Caco-2 (cell line): ENCODE measurements at places on chromosomes 3 and 15. TPM values are rescaled to one million over a fixed set of nuclear protein-coding genes. Genes with fewer than 3 reads are reported as not detected.

Gene MINAR1
- 0.34 and 0.49 TPM in 2 replicates for total RNA-seq

Gene CHAC1
- 54.0 and 55.8 TPM in 2 replicates for total RNA-seq

Gene GNAT1
- 0.50 TPM in 1 of 2 replicates, not detected in the other for total RNA-seq

Gene ALG1L2
- total RNA-seq = 1.0 and 1.6 TPM in 2 replicates

Gene ZNF860
- 4.7 and 5.9 TPM in 2 replicates for total RNA-seq

Gene RBP2
- 26.9 and 28.0 TPM in 2 replicates for total RNA-seq

Gene RAD51
- total RNA-seq = 37.8 and 47.0 TPM in 2 replicates

Gene SLC9C1
- 0.23 TPM in 1 of 2 replicates, not detected in the other for total RNA-seq

Gene IRAK2
- total RNA-seq = 3.8 and 4.2 TPM in 2 replicates

DNA sequence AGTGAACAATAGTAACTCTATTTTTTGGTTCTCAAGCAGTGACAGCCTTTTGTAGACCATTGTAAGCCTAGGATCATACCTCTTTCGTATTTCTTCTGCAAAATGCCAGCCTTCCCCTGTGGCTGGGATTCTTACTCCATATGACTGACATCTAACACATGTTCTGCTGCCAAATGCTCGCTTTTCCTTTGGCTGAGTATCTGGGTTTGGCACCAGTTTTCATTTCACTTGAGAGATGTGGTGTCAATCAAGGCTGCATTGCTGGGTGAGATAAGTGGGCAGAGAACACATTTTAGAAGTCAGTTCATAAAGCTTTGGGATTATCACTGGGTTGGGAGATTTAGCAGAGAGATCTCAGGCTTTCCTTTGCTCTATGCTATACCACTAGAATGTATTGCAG is 514.7 kb upstream of the SGO1 start:
- no peaks in the 10 kb centered on the region for H3K4me1 ChIP-seq
- no peaks in the 10 kb centered on the region for H3K27me3 ChIP-seq
- H3K4me3 ChIP-seq = no peak overlapping the region
- DNase-seq = no peak
- no peaks in the 10 kb centered on the region for H3K36me3 ChIP-seq

DNA sequence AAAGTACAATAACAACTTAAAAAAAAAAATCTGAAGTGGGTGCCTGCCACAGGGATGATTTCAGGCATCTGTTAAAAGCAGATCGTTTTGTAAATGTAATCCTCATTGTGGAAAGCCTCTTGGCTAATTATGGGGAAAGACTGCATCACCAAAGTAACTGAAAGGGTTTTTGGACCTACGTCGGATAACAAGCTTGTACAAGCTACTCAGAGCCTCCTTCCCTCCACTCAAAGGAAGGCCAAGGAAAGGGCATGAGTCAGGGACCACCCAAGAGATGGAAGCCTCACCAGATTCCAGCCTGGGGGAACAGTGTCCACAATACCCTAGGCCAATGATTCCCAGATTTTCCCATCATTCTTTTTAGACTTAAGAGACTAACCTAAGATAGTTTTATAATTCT is 84.3 kb downstream of the ATP1B3 start:
- H3K36me3 ChIP-seq = no peaks in the 10 kb centered on the region; the same call in 1 of the 2 replicates
- H3K4me3 ChIP-seq = no peak overlapping the region
- H3K4me1 ChIP-seq = no peaks in the 10 kb centered on the region
- no peak overlapping the region for H3K27ac ChIP-seq
- no peak for DNase-seq

DNA sequence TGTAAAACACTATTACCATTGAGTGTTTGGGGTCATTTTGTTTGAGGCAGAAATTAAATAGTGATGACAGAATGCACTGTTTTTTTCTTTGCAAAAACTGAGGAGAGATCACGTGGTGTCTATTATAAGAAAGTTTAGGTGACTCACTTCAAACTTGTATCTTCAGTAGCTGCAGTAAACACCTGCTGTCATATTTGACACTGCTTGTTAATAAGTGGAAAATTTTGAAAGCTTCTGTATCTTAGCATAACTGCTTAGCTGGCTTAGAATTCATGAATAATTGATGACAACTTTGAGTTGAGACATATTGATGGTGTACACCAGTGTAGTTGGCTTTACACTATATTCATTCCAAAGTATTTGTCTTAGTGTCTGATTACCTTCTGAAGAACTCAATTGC is 29.7 kb upstream of the MDFIC2 start:
- H3K36me3 ChIP-seq = no peaks in the 10 kb centered on the region
- H3K4me3 ChIP-seq = no peak overlapping the region
- H3K4me1 ChIP-seq = no peaks in the 10 kb centered on the region
- no peaks in the 10 kb centered on the region for H3K27me3 ChIP-seq
- no peak for DNase-seq

- no peak overlapping the region for H3K27ac ChIP-seq
- no peaks in the 10 kb centered on the region for H3K27me3 ChIP-seq
Observed at GRCh38 chr15:70268698-70269251, 171.1 kb upstream of the TLE3 start.

- no peak overlapping the region for H3K4me3 ChIP-seq
- H3K27me3 ChIP-seq = no peaks in the 10 kb centered on the region
- H3K27ac ChIP-seq = no peak overlapping the region
- no peaks in the 10 kb centered on the region for H3K4me1 ChIP-seq
- no peak for DNase-seq
Observed at GRCh38 chr3:78967061-78967460, 800.7 kb downstream of the ROBO1 start.

GRCh38 chr15:63366451-63366850 is 15.2 kb downstream of the CA12 start:
- no peaks in the 10 kb centered on the region for H3K27me3 ChIP-seq
- H3K4me1 ChIP-seq = no peaks in the 10 kb centered on the region
- H3K4me3 ChIP-seq = no peak overlapping the region
- H3K36me3 ChIP-seq = no peaks in the 10 kb centered on the region
- H3K27ac ChIP-seq = no peak overlapping the region

DNA sequence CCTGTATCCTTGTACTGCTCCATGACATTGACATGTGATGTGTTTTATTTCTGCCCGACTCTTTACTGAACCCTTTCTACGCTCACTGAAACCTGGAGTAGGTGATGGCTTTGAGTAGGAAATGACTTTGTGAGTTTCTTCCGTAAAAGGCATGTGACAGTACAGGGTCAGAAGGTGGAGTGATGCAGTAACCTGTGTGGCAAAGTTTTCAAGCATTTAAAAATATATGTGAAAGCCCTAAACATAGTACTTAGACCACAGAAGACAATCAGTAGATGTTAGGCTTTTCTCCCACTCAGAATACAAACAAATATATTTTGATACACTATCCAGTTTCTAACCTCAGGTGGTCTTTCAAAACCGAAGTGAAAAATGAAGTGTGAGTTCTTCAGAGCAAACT is 31.3 kb upstream of the SACM1L start:
- no peak overlapping the region for H3K4me3 ChIP-seq
- H3K27ac ChIP-seq = no peak overlapping the region
- no peaks in the 10 kb centered on the region; the same call in 1 of the 2 replicates for H3K36me3 ChIP-seq
- no peaks in the 10 kb centered on the region for H3K27me3 ChIP-seq
- peaks cover 10% of the 10 kb centered on the region for H3K4me1 ChIP-seq

GRCh38 chr3:136787349-136787748 is 31.6 kb upstream of the SLC35G2 start:
- no peak for DNase-seq
- peaks cover 21% of the 10 kb centered on the region for H3K4me1 ChIP-seq
- H3K36me3 ChIP-seq = no peaks in the 10 kb centered on the region
- H3K27me3 ChIP-seq = no peaks in the 10 kb centered on the region
- H3K27ac ChIP-seq = peak overlapping the region; percentile 88

DNA sequence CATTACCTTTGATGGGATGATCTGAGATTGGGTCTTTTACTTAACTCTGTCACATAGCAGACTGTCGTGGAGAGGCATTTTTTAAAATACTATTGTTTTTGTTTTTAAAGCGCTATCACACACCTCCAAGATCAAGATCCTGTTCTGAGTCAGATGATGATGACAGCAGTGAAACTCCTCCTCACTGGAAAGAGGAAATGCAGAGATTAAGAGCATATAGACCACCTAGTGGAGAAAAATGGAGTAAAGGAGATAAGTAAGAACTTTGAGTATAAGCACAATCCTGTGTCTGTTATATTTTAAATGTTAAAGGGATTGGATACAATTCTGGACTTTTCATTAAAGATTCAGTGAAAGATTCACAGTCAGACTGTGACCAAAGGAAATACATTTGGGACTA is 18.4 kb upstream of the ZBTB47 start:
- no peak overlapping the region for H3K27ac ChIP-seq
- H3K4me1 ChIP-seq = no peaks in the 10 kb centered on the region
- H3K36me3 ChIP-seq = peaks cover 3% of the 10 kb centered on the region
- H3K27me3 ChIP-seq = no peaks in the 10 kb centered on the region
- no peak for DNase-seq

DNA sequence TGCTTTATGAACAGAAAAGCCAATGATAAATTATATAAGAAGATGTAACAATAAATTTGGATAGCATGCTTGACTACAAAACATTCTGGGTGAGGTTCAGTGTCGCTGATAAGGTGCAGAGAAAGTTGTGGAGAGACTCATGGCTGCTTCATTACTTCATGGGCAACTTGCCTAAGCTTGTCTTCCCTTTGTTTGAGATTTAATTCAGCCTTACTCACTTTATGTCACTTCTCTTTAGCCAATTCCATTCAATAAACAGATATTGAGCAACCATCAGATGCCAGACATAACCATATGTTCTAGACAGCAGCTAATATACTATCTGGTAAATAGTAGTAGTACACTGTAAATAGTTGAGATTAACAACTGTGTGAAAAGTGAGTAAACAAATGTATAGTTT is 401.5 kb upstream of the FRG2C start:
- DNase-seq = no peak
- H3K36me3 ChIP-seq = no peaks in the 10 kb centered on the region
- no peaks in the 10 kb centered on the region for H3K4me1 ChIP-seq
- no peak overlapping the region for H3K27ac ChIP-seq

GRCh38 chr3:23035927-23036640 is 167.0 kb upstream of the UBE2E2 start:
- H3K27ac ChIP-seq = no peak overlapping the region
- no peak overlapping the region for H3K4me3 ChIP-seq
- no peaks in the 10 kb centered on the region for H3K27me3 ChIP-seq
- peak; percentile 48 for DNase-seq
- no peaks in the 10 kb centered on the region for H3K4me1 ChIP-seq

DNA sequence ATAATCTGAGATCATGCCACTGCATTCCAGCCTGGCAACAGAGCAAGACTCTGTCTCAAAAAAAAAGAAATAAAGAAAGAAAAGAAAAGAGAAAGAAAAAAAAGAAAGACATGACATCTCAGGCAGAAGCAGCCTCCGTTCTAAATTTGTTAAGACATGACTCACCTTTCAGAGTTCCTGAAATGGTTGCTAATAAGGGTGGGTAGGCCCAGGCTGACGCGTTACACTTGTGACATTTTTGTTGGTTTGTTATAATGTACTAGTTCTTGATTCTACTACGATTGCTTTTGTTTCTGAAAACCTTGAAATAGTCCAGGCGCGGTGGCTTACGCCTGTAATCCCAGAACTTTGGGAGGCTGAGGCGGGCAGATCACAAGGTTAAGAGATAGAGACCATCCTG is 21.0 kb downstream of the SLC25A20 start:
- no peaks in the 10 kb centered on the region for H3K4me1 ChIP-seq
- no peaks in the 10 kb centered on the region for H3K36me3 ChIP-seq
- no peak overlapping the region for H3K27ac ChIP-seq

- no peak overlapping the region for H3K4me3 ChIP-seq
- H3K4me1 ChIP-seq = no peaks in the 10 kb centered on the region
- no peak for DNase-seq
- no peaks in the 10 kb centered on the region for H3K27me3 ChIP-seq
- H3K27ac ChIP-seq = no peak overlapping the region
- H3K36me3 ChIP-seq = no peaks in the 10 kb centered on the region
Observed at GRCh38 chr3:128933213-128933921, 53.9 kb downstream of the ACAD9 start.

GRCh38 chr3:196967412-196968232 is 1.0 kb downstream of the PIGZ start:
- peaks cover 16% of the 10 kb centered on the region for H3K36me3 ChIP-seq
- no peaks in the 10 kb centered on the region for H3K27me3 ChIP-seq
- H3K4me1 ChIP-seq = peaks cover 21% of the 10 kb centered on the region
- no peak overlapping the region for H3K27ac ChIP-seq

DNA sequence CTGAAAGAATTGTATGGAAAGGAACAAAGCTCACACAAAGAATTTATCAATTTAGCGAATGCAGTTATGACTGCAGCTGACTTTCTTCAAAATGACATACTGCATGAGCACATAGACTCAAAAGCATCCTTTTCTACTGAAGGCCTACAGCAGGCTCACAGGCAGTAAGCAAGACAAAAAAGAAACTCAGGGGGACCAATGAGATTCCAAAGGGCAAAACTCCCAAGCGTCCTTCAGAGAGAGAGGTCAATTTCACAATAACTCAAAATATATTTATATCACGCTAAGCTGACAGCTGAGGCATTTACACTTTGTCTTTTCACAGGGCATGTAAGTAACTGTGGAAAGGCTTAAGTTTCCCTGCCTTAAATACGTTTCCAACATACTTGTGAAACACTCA is 427.9 kb upstream of the RASGRP1 start:
- H3K36me3 ChIP-seq = no peaks in the 10 kb centered on the region
- H3K27me3 ChIP-seq = no peaks in the 10 kb centered on the region

- H3K27me3 ChIP-seq = no peaks in the 10 kb centered on the region
- no peak overlapping the region for H3K27ac ChIP-seq
- H3K4me1 ChIP-seq = no peaks in the 10 kb centered on the region
Observed at GRCh38 chr3:2334921-2335320, 236.3 kb downstream of the CNTN4 start.

DNA sequence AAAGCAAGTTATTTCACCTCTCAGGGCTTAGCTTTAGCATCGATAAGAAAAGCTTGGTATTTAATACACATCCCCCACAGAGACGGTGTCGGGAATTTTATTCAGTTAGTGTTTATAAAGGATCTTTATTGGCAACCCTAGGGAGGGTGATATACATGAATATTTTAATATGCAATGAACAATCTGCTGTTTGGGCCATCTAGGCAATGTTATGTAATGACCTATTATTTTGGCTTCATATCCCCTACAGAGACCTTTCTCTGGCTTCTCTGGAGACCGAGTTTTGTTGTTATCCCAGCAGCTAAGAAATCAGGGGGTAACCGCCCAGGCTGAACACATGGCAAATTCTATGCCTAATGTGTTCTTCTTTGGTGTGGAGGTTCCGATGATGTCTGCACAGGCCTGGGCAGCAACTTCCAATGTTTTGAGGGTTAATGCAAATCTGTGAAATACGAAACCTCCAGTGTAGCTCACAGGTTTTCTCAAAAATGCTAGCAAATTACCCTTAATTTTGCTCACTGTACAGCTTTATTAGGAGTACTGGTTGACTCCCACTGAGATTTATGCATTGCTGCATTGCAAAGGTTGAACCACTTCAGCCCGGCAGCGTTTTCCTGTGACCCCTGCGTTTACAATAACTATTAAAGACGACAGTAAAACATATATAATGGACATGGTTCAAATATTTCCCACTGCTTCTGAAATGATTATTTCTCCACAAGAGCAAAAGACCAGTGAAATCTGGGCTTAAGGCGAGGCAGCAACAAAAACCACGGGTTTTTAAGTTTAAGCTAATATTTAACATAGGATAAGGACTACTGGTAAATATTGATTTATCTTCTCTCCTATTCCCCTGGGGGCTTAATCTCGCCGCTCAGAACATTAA is 298.3 kb upstream of the NR2E3 start:
- no peaks in the 10 kb centered on the region for H3K27me3 ChIP-seq
- no peaks in the 10 kb centered on the region for H3K36me3 ChIP-seq
- no peak overlapping the region for H3K4me3 ChIP-seq

- DNase-seq = no peak
- H3K27ac ChIP-seq = no peak overlapping the region
- H3K4me3 ChIP-seq = no peak overlapping the region
Observed at GRCh38 chr3:141746962-141747361, 8.9 kb downstream of the RNF7 start.

- H3K36me3 ChIP-seq = no peaks in the 10 kb centered on the region
- no peak overlapping the region for H3K4me3 ChIP-seq
- no peaks in the 10 kb centered on the region for H3K27me3 ChIP-seq
- H3K27ac ChIP-seq = no peak overlapping the region
- DNase-seq = no peak
Observed at GRCh38 chr3:41331041-41331440, 131.7 kb downstream of the CTNNB1 start.
